CD8-positive, alpha-beta T cell (primary cell): ENCODE measurements at places on chromosomes 7 and 10.

- DNase-seq = no peak
These were observed 485 bp downstream of the ALOX5 start for GRCh38 chr10:45374350-45375052.

- no peak for DNase-seq
These were observed 40.9 kb upstream of the RSBN1L start for GRCh38 chr7:77655356-77655755.

- DNase-seq = no peak
These were observed 688 bp downstream of the ORAI2 start for GRCh38 chr7:102434039-102434486.

DNA sequence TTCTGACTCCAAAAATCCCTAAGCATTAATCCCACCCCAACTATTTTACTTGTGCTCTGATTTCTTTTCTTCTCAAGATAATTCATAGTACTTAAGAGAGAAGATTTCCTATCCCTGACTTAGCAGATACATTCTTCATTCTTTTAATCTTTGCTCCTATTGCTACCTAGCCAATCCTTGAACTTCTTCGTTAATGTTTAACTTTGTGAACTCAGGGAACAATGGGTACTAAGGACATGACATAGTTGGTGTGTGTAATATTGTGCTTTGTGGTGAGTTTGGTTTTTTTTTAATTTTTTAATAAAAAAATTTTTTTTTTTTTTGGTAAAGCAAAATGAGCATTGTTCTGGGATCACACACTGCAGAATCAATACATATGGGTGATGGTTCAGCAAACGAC is 166.2 kb downstream of the CHCHD3 start:
- DNase-seq = no peak

GRCh38 chr10:807958-808353 is 118.5 kb upstream of the DIP2C start:
- DNase-seq = no peak

GRCh38 chr7:102425639-102426267 is 7.6 kb upstream of the ORAI2 start:
- peak; percentile 84 for DNase-seq

GRCh38 chr7:26899519-26899918 is 35.1 kb upstream of the SKAP2 start:
- no peak for DNase-seq

- DNase-seq = no peak
These were observed 28.7 kb downstream of the TMEM106B start for GRCh38 chr7:12239806-12240205.

- no peak for DNase-seq
These were observed 281.1 kb upstream of the KLF14 start for GRCh38 chr7:131014906-131015656.

- DNase-seq = no peak
These were observed 46.0 kb downstream of the ST7 start for GRCh38 chr7:116999311-116999710.

GRCh38 chr7:84209006-84209405 is 14.4 kb upstream of the SEMA3A start:
- DNase-seq = no peak

DNA sequence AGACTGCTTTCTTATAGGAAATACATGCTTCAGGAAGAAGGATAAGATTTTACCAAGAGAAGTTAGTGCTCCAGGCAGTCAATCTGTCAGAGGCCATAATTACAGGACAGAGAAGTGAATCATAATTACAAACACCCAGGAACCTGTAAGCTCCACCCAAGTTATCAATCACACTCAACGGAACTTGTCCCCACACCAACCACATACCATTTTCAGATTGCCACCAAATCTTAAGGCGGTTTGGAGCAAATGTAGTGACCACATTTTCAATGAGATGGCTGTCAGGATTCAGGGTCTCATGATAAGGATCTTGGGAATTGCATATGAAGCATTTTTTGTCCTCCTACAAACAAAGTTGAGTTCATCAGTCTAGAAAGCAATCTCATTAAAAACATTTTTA is 4.8 kb downstream of the LAMB1 start:
- no peak for DNase-seq

GRCh38 chr7:91025906-91026390 is 238.3 kb upstream of the FZD1 start:
- DNase-seq = no peak

DNA sequence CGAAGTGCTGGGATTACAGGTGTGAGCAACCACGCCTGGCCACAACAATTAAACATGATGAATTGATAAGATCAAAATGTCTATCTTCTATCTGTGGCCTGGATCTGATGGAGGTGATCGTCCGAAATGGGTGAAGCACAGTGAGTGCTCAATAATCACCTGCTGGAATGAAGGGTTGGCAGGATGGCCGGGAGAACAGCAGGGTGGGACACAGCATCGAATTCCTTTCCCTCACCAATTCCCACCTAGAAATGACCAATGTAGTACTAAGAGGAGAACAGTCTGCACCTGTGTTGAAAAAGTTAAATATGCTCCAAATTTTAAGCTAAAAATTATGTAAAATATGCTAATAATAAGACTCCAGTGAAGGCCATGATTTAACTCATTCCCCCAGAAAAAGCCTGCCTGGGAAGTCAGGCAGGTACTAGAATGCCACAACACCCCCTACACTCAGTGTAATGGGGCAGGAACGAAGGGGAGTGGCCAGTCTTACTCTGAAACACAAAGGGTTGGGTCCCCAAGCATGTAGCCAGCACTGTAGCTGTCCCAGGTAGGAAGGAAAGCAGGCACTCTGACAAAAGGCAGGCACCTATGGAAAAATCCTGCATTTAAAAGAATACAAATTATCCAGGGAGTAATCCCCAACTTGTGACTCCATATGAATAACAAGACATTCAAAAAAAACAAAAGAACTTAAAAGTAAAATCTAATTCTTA is 110.3 kb downstream of the VPS41 start:
- DNase-seq = no peak

DNA sequence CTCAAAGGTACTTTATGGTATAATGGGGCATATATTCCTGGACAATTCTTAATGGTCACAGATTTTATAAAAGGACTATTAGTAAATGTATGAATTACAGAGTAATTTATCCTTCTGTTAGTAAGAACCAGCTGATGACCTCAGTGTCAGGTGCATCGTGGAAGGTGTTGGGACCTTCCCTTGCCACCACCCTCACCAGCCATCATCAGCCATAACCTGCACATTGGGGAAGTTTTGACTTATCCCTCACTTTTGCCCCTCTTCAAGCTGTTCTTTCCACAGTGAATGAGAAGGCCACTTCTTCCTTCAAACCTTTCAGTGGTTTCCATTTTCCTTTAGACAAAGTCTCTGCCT is 52.2 kb downstream of the FIGNL1 start:
- no peak for DNase-seq

- no peak for DNase-seq
These were observed 156.1 kb upstream of the CTBP2 start for GRCh38 chr10:125316436-125316835.

DNA sequence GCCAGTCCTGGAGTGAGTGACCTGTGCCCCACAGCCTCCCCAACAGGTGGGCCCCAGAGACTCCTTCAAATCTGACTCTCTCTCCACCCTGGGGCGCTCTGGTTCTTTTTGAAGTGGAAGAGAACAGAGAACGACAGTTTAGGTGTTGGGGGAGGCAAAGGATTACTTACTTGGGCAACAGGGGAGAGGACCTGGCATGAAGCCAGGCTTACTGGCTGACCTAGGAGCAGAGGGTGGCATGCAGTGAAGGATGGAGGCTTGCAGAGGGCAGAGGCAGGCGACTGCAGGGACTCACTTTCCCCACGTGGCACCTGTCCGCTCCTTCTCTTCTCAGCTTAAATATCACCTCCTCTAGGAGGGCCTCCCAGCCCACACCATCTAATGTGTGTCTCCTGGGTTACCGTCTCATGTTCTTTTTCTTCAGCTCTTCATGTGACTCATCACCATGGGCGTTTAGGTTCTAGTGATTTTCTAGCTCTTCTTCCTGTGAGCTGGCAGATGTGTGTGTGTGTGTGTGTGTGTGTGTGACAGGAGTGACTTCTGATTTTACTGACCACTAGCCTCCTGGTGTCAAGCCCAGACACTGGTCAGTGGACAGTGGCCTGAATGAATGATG is 15.5 kb downstream of the LZTS2 start:
- no peak for DNase-seq

GRCh38 chr7:75905785-75906604 is 9.0 kb upstream of the POR start:
- DNase-seq = no peak

DNA sequence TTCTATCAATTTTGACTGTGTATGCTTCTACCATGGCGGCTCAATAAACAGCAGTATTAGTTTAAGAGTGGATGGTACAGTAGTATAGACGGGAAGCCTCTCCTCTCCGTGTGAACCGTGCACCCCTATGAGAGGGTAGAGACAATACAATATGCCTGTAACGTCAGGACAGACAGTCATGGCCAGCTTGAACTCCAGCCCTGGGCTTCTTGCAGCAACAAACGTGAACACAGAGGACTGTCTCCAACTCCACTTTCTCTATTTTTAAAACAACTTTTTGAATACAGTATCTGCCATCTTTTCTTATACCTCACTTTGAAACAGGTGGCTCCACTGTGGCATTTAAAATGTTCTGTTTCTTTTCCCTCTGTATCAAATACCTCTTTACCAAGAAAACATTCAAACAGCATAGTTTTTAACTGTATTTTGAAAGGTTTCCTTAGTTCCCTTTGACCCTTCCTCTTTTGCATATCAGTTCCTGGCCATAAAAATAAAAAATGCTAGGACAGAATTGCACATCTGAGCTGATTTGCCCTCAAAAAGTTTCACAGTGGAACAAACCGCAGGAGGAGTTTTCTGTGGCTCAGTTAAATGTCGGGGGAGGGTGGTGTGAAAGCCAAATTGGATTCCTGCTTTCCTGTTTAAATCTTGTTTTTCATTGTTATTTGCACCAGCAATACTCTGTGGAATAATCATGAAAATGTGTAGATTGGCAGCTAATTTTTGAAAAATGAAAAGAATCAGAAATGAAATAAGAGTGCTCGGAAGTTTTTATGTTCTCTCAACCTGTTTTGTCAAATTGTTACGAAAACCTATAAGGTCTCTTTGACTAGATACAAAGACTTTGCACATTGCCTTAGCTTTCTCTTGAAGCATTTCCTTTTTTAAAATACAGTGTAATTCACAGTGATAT is 8.0 kb downstream of the IKZF1 start:
- DNase-seq = peak; percentile 39

- no peak for DNase-seq
These were observed 397.2 kb downstream of the SUGCT start for GRCh38 chr7:40531956-40532355.

DNA sequence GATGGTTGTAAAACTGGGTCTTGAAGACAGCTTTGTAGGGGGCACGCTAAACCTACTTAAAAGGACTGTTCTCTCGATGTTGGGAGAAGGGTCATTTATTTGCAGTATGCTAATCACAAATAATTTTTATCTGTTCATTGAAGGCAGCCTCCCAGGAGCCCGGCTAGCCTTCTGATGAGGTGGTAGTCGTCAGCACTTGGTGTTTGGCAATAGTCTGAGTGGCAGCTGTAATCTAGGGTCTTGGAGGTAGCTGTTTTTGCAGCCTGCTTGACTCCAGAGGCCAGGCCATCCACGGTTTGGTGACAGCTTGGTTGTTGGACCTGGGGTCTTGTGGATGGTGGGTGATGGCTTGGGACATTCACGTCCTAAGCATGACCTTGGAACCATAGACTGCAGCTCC is 2.2 kb downstream of the GTF2IRD1 start:
- no peak for DNase-seq

- DNase-seq = no peak
These were observed 108.9 kb downstream of the ITGB8 start for GRCh38 chr7:20439416-20440185.

- peak; percentile 78 for DNase-seq
These were observed 5.0 kb upstream of the ANKRD61 start for GRCh38 chr7:6026011-6026819.

DNA sequence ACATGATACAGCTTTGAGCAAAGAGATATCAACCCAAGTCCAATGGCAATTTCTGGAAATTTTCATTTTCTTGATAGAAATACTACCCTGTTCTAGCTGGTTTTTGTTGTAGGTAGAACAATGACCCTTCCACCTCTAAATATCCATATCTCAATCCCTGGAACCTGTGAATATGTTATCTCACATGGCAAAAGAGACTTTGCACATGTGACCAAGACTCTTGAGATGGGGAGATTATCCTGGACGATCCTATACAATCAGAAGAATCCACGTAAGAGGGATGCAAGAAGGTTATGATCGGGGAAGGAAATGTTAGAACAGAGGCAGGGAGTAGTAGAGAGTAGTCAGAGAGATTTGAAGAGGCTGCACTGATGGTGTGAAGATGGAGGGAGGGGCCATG is 124.9 kb downstream of the CCDC71L start:
- no peak for DNase-seq
